ENCODE measurements at places on chromosomes 4 and X.
A peak's percentile ranks its signal among the peaks of the same experiment; 100 is the strongest.

DNA sequence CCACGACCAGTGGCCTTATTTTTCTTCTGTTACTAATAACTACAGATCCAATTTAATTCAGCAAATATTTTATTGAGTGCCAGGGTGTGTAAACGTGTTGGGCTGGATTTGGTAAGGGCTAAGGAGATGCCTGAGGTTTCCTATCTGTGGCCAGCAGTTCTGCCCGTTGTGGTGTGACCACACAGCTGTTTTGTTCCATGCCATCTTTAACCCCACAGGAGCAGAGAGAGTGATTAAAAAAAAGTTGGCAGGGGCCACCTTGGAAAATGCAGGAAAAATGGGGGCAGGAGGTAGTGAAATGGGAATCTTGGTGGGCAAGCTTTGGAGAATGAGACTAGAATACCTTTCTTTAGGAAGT lies 1.1 kb downstream of the PLAC8 start:
- no peak for DNase-seq

GRCh38 chrX:18422886-18423285 lies 2.5 kb upstream of the CDKL5 start:
- peak; percentile 11 for DNase-seq

GRCh38 chr4:119897260-119897659 lies 169.4 kb downstream of the MAD2L1 start:
- DNase-seq, result no peak

DNA sequence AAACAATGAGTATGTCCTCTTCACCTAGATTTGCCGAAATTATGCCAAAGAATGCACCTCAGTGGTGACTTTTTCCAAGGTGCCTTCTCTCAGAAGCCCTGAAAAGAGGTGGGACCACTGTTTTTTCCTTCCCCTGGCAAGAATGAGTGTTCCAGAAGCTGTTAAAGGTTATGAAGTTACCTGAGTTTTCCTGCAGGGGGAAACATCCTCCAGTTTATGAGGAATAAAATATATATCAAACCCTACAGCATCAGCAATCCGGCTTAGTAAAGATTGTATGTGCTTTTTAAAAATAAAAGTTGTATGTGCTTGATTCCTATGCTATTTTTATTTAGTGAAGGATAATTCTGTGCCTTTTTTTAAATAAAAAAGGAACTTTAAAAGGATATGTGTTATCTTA lies 73.3 kb downstream of the RBM46 start:
- peak; percentile 13 for DNase-seq

All from iris pigment epithelial cell (primary cell).